GM23248 (cell line): ENCODE measurements at places on chromosomes 4 and X. TPM values are rescaled to one million over a fixed set of nuclear protein-coding genes. Genes with fewer than 3 reads are reported as not detected.

DYNLT3 gene
- total RNA-seq = 43.4 and 46.3 TPM in 2 replicates

ING2 gene
- 6.4 and 12.2 TPM in 2 replicates for total RNA-seq

ARMCX2 gene
- total RNA-seq = 150 and 156 TPM in 2 replicates

FREM3 gene
- not detected in 2 replicates for total RNA-seq

TLR7 gene
- total RNA-seq = not detected in 2 replicates

MAGEA12 gene
- 0.54 TPM in 1 of 2 replicates, not detected in the other for total RNA-seq

IGSF1 gene
- not detected in 2 replicates for total RNA-seq

GUCY1A1 gene
- total RNA-seq = not detected in 2 replicates

ARHGAP24 gene
- total RNA-seq = 26.3 and 31.6 TPM in 2 replicates

DCUN1D4 gene
- 33.2 and 47.9 TPM in 2 replicates for total RNA-seq

CLIC2 gene
- total RNA-seq = 0.11 TPM in 1 of 2 replicates, not detected in the other

TTC29 gene
- total RNA-seq = not detected in 2 replicates

LRCH2 gene
- 2.3 and 2.4 TPM in 2 replicates for total RNA-seq

SPARCL1 gene
- total RNA-seq = not detected in 2 replicates

XAGE1A gene
- not detected in 2 replicates for total RNA-seq

POU4F2 gene
- total RNA-seq = not detected in 2 replicates

SHISA3 gene
- total RNA-seq = 0.65 TPM in 1 of 2 replicates, not detected in the other

NPY2R gene
- not detected in 2 replicates for total RNA-seq

C4orf51 gene
- not detected in 2 replicates for total RNA-seq

NUDT11 gene
- 12.0 and 12.4 TPM in 2 replicates for total RNA-seq

CITED1 gene
- total RNA-seq = not detected in 2 replicates

SMS gene
- 159 and 162 TPM in 2 replicates for total RNA-seq

GEMIN8 gene
- total RNA-seq = 12.1 and 13.4 TPM in 2 replicates

PIR gene
- 0.76 and 1.7 TPM in 2 replicates for total RNA-seq

HSFX4 gene
- not detected in 2 replicates for total RNA-seq

ABCG2 gene
- 0.11 and 0.76 TPM in 2 replicates for total RNA-seq

TMEM31 gene
- total RNA-seq = not detected in 2 replicates

SLC4A4 gene
- 8.1 and 11.5 TPM in 2 replicates for total RNA-seq

RHOXF2 gene
- total RNA-seq = not detected in 2 replicates

TCEAL5 gene
- total RNA-seq = not detected in 2 replicates

SMPX gene
- total RNA-seq = not detected in 2 replicates

PAGE4 gene
- total RNA-seq = not detected in 2 replicates

HAND2 gene
- total RNA-seq = 11.2 and 13.4 TPM in 2 replicates

ADH1A gene
- not detected in 2 replicates for total RNA-seq

POLN gene
- total RNA-seq = 1.8 and 3.9 TPM in 2 replicates

NR3C2 gene
- total RNA-seq = under 0.01 TPM in 1 of 2 replicates, not detected in the other

CD38 gene
- not detected in 2 replicates for total RNA-seq

SGMS2 gene
- total RNA-seq = 116 and 165 TPM in 2 replicates

EMD gene
- total RNA-seq = 39.7 TPM in 2 replicates

IL2 gene
- total RNA-seq = not detected in 2 replicates

SYTL4 gene
- total RNA-seq = 3.2 and 4.6 TPM in 2 replicates

PABPC5 gene
- total RNA-seq = 3.8 and 5.3 TPM in 2 replicates

NLGN3 gene
- total RNA-seq = 0.11 and 0.63 TPM in 2 replicates
